ENCODE measurements at places on chromosomes 7 and 10.

DNA sequence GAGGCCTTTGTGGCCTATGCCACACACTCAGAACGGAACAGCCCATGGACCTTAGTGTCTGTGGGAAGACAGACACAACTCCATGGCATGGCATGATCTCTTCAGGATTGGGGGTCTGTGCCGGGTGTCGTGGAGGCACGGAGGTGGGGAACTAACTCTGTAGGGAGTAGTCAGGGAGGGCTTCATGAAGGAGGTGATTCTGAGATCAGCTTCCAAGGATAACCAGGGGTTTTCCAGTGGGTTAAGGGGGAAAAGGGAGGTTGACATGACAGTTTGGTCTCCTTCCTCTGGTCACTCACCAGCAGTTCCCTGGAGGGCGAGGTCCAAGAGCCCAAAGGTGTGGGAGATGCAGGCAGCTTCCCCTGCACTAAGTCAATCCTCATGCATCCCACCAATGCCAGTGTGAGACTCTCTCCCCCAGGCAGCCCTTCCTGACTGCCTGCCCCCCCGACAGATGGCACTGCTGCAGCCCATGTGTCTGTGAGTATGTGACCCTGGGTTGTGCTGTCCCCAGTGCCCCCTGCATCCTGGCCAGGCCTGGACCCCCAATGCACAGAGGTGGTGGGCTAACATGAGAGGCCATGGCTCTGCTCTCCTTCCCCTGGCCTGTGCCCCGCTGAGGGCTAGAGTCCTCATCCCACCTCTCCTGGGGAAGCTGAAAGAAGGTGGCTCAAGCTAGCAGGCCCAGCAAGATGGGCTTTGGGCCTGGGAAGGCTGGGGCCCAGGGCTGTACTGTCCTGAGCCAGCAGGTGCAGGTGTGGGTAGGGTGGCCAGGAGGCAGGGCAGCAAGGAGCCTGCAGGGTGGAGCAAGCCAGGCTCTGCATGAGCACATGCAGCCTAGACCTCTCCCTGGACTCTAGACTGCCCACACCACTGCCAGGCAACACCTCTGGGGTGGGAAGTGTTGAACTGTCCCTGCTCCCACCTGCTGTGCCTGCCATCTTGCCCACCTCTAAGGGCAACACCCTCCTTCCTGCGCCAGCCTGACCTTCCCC lies 39.7 kb downstream of the RASGEF1A start:
- DNase-seq = no peak

DNA sequence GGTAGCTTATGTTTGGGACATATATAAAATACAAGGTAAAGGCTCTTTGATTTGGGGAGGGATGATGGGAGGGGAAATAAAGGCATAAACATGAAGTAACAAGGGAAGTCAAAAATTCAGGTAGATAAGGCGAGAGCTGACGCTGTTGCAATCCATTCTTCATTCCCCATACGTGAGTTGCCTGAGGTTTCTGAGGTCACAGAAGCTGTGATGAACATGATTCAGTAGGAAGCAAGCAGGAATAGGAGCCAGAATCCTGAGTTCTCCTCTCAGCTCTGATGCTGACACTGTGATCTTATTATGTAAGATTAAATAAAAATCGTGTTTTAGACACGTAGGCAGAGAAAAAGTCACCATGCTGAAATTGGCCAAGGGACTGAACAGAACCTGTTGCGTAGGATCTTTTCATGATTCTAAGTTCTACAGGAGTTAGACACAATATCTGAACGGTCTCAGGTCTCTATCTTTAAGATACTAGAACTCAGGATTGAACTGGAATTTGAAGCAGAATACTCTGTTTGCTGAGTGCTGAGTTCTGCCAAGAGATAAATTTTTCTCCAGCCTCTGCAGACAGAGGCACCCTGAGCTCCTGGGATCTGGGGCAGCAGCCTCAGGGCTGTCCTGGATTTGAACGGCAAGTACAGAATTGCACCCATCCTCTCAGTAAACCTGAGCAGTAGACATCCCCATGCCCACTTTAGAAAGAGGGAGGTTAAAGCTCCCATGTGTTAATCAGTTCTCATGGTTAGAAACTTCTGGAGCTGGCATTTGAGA lies 21.0 kb downstream of the KLF6 start:
- DNase-seq = no peak

DNA sequence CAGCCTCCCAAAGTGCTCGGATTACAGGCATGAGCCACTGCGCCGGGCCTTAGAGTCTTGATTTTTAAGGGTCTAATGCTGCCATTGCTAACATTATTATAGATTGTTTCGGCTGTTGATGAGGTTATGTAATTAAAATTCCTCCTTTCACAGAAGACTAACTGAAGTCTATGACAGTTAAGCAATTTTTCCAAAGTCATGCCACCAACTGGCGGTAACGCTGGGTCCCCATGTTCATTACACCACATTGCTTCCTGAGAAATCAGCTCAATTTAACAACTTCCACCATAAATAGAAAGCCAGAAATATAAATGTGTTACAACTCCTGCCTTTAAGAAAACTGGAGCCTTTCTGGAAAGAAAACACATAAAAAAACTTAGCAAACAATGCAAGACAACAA lies 3.5 kb downstream of the ERLIN1 start:
- DNase-seq = no peak

DNA sequence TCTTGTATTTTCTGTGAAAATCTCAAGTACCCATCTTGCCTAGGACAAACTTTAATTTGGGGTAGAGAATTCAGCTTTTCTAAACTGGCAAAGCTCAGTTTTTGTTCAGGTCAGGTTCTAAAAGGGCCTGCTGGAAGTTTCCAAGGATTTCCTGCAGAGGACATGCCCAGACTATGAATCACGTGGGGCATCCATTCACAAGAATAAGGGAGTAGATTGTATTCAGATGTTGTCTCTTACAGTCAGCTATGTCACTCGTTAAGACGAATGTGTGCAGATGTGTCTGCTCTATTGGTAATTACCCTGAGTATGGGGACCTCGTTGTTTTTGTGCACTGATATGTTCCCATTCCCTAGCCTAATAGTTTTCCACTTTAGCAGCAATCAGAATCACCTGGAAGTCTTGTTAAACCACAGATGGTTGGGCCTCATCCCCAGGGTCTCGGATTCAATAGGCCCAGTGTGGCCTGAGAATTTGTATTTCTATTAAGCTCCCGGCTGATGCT lies 81.0 kb upstream of the ITPRID1 start:
- no peak for DNase-seq

DNA sequence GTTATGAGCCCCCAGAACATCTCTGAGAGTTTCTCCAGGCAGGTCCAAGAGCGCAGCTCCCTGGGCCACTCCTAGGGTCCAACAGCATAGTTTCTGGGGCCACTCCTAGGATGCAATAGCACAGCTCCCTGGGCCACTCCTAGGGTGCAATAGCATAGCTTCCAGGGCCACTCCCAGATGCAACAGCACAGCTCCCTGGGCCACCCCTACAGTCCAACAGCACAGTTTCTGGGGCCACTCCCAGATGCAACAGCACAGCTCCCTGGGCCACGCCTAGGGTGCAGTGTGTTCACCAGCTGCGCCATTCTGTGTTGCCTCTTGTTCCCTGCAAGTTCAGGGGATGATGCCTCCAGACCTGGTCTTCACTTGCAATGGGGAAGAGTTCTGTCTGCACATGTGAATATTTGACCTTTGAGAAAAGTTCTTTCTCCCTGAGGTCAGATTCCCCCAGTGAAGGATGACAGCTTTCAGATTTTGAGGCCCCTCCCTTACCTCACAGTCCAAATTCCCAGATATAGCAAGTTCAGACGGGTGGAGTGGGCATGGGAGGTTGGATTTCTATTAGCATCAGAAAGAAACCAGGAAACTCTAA lies 43.0 kb upstream of the LEP start:
- DNase-seq = no peak

DNA sequence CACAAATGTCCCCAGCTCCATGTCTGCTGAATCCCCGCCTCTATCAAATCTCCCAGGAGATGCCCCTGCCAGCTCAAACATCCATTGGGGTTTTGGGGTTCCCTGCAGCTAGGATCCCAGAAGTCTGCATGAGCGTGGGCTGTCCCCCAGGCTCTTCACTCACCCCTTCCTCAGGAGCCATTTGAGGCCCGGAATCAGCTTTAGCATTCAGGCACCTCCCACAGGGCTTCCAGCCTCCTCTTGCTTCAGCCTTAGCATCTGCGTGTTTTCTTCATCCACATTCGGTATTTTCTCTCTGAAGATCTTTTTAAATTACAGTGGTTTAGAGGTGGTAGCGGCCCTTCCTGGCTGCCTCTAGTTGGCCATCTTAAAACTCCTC lies 1054.4 kb downstream of the CNTNAP2 start:
- no peak for DNase-seq

DNA sequence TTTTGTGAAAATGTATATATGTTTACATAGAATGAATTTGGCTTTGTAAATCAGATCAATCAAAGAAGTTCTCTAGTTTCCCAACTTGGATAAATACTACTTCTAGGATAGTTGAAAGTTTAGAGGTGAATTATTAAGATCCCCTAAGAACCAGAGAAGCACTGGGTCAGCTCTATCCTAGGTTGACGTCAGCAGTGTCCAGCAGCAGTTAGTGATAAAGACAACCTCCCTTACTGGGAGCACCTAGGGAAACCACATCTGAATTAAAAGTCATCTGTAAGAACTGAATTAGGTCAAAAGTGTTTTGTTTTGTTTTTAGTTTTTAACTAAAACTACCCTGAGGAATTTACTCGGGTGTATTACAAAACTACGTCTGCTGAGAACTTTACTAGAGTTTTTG lies 178.0 kb downstream of the POLR1F start:
- DNase-seq = no peak

GRCh38 chr7:80403686-80404241 lies 108.1 kb downstream of the GNAT3 start:
- DNase-seq = no peak

DNA sequence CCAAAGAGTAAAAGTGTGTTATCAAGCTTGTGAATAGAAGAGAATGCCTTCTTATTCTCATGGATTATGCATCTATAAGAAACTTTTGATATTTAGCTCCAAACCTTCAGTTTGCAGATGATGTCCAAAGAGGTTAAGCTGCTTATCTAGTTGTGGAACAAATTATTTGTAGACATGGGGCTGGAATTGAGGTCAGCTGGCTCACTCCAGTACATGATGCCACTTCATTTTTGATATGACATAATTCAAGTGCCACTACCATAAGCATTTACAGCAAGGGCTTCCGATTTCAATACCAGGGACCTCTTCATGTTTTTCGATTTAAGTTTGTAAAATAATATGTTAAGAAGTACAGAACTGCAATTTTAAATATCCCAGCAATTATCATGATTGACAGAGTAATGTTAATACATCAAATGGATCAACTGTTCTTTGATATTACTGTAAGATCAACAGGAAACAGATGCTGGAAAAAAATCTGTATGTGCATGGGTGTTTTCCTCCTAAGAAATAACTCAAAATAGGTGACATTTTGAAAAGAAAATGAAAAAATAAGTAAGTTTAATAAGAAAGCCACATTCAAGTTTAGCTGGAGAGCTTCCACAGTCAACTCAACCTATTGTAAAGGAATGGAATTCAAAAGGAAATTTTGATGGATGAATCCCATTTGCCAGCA lies 12.7 kb downstream of the FAM3C start:
- DNase-seq = no peak

GRCh38 chr10:62000037-62000603 lies 98.6 kb downstream of the ARID5B start:
- no peak for DNase-seq

DNA sequence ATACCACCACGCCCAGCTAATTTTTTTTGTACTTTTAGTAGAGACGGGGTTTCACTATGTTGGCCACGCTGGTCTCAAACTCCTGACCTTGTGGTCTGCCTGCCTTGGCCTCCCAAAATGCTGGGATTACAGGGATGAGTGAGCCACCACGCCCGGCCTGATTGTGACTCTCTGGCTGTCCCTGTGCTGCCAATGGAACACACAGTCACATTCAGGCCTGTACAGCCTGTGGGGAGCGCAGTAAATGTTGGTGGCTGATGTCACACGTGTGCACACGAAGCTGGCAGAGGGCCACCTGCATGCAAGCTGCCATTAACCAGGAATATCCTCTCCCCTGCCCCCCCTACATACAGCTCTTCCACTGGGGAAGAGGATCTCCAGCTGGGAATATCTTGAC lies 22.1 kb downstream of the POLL start:
- DNase-seq = no peak

- DNase-seq = no peak
Measured at GRCh38 chr10:131652438-131653139, 248.2 kb upstream of the PPP2R2D start.

DNA sequence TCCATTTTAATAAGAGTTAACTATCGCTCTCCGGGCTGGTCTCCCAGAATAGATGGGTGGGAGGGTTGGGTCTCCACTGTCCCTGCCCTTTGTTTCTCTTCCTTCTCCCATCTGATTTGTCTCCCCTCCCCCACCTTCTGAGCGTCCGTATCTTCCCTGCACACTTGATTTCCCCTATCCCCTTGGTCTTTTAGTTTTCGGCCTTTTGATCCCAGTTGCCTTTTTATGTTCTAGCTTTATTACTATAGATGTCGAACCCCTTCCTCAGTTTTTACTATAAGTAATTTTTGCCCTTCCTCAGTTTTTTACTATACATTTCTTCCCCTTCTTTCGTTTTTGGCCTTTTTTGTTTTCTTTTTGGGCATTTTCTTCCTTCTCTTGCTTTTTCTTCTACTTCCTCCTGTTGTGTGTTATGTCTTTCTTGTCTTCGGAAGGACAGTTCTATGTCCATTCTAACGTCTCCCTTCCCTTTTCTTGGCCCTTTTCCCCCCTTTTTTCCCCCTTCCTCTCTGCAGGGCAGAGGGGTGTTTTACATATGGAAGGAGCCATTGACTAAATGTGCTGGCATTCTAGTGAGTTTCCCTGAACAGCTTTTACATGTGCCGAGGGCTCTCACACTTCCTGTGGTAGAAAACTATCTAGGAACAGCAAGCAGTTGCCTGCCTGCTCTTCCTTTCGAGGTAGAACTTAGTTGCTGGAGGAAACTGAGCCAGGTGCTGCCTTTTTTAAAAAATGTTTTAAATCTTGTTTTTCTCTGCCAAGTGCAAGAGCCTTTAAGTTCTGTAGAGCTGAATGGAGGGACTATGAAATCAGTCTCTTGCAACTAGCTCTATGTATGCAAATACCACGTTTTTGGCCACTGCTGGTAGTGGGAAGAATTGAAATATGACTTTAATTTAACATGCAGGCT lies 2.8 kb downstream of the TET1 start:
- DNase-seq = no peak

- DNase-seq = no peak
Measured at GRCh38 chr7:104156842-104157277, 51.0 kb downstream of the ORC5 start.
